ENCODE measurements at places on chromosomes 11 and 22.
A peak's percentile ranks its signal among the peaks of the same experiment; 100 is the strongest.

DNA sequence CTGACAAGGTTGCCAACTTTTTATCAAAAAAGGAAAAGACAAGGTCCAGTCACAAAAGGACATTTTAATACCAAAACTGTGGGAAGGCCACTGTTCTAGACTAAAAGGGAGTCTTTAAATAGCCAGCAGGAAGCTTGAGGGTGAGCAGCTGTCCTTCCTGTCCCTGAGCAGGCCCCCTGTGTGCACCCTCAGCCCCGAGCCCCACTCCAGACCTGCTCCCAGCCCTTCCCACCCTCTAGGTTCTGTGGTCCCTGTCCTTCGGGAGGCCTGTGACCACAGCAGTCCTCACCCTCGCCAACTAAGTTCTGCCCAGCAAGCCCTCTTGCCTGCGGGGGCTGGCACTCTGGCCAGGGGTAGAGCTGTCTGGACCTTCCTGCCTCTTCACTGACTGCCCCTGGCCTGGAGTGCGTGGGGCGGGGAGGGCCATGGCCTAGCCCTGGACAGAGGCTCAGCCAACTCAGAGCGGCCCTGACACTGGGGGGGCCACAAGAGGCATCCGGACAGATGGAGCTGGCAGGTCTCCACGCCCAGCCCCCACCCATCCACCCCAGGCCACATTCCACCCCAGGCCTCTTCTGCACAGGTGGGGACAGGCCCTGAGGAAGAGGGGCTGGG, 1.6 kb upstream of the PLXNB2 start:
- no peak for DNase-seq

GRCh38 chr22:21447694-21448402, 19.3 kb upstream of the TMEM191C start:
- DNase-seq = no peak

DNA sequence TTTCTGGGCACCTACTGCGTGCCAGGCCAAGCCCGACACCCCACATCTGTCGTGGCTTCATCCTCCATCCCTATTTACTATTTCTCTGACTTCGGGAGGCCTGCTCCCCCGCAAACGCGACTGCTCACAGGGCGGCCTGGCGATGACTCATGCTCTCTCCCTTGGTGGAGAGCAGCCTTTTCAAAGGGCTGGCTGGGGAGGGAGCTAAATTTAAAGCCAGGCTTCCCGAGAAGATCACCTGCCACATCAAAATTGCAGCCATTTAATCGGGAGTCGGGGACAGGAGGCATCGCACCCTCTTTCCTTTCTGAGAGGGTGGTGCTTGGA, 24.9 kb upstream of the SHISAL1 start:
- DNase-seq = peak; percentile 70

DNA sequence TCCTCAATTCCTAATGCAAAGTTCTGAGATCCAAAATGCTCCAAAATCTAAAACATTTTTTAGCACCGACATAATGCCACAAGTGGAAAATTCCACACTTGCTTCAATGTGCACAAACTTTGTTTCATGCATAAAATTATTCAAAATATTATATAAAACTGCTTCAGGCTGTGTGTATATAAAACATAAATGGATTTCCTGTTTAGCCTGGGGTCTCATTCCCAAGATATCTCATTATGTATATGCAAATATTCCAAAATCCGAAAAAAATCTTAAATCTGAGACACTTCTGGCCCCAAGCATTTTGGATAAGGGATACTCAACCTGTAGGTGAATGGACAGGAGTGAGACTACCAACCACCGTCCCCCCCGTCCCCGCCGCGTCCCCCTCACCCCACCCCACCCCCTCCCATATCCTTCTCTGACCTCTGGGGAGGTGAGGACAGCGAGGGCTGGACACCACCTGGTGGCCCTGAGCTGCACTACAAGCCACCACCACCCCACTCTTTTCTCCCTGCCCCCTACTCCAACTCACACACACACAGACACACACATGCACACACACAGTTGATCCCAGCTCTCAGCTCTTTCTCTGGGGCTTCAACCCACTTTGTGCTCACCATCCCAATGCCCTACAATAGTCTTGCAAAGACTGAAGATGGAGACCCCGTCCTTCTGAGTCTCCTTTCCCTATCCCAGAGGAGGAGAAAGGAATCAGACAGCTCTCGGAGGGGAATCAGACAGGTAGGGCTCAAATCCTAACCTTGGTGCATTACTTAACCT, 101.0 kb downstream of the PDE2A start:
- DNase-seq = peak; percentile 43

DNA sequence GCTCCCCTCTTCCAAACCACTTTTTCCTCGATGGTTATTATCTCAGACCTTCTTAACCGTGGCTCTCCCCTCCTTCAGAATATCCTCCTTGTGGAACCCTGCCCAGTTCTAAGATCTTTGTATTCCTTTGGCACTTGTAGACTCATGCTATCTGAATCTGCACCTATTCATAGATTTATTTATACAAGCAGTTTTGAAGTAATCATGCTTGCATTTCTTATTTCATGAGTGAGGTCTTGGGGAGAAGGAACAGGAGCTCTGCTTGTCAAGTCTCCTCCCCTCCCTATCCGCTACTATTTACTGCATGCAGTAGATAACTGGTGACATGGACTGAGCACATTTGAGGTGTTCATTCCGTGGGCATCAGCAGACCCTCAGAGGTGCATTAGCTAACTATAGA, 5.4 kb upstream of the MADD start:
- no peak for DNase-seq

GRCh38 chr22:20520093-20520511, 12.7 kb downstream of the MED15 start:
- no peak for DNase-seq

DNA sequence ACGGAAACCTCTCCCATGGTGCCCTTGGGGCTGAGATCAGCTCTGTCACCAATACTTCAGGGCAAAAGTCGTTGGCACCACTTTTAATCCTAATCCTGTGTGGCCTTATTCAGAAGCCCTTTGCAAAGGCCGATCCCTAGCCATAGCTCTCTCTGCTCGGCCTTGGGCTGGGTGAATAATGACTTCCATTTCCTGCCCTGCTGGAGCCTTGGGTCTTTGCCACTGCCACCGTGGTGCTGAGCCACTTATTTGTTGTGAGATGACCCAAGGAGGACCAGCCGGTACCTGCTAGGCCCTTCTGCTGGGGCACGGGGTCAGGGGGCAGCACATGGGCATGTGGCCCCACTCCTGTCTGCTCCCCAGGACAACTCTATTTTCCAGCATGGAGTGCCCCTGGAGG, 188.2 kb downstream of the ST3GAL4 start:
- no peak for DNase-seq

DNA sequence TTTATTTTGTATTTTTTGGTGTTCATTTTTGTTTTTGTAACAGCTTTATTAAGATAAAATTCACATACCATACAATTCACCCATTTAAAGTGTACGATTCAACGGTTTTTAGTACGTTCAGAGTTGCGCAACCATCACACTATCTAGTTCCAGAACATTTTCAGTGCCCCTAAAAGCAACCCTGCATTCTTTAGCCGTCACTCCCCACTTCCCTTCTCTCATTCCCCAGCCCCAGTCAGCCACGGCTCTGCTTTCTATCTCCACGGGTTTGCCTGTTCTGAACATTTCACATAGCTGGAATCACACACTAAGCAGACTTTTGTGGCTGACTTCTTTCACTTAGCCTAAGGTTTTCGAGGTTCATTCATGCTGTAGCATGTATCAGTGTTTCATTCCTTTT, 9.6 kb upstream of the KCNQ1OT1 start:
- no peak for DNase-seq

GRCh38 chr11:83410605-83411565, 124.7 kb upstream of the CCDC90B start:
- no peak for DNase-seq

DNA sequence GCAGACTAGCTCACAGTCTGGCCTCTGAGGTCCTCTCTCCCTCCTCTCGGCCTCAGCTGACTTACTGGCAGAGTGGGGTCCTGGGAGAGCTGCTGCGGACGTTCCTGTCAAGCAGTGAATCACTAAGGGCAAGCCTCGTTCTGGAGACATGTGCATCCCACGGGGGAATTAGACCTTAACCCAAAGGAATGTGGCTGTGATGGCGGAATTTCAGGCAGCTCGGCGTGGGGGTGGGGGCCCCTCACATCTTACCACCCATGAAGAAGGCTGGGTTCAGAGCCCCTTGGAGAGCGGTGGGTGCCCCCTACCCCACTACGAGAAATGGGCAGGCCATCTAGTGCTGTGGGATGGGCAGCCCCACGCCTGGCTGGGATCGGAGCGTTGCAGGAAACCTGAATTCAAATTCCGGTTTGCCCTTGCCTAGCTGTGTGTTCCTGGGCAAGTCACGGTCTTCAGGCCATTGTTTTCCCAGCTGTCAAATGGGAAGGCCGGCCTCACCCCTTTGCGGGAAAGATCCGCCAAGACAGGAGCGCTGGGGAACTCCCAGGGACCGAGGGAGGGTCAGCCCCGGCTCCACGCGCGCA, 554 bp downstream of the LRRC32 start:
- no peak for DNase-seq

- no peak for DNase-seq
Measured at GRCh38 chr22:26718905-26719304, 61.5 kb downstream of the MIAT start.

DNA sequence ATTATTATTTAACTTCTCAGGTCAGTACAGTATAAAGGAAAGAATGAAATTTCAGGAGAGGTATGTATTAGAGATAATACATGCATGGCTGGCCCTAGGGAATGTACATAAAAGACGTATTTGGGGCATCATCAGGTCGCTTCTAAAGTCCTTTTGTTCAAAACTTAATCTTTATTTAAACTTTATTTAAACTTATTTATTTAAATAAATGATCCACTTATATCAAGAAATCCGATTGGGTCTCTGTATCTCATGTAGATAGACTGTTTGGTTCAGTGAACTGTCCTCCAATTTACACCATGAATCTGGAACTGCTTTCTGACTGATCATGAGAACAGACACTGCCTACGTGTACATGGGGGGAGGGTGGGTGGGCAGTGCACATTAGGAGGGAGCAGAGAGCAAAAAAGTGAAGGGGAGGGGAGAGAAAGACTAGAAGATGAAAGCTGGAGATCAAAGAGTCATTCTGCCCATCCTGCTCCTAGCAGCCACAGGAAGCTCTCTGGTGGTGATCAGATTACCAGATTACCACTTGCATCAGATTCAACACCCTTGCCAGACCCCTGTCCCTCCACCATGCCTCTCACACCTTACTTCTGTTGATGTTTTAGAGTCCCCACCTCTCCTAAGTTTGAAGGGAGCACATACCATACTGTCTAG, 92.1 kb upstream of the MTMR2 start:
- no peak for DNase-seq

DNA sequence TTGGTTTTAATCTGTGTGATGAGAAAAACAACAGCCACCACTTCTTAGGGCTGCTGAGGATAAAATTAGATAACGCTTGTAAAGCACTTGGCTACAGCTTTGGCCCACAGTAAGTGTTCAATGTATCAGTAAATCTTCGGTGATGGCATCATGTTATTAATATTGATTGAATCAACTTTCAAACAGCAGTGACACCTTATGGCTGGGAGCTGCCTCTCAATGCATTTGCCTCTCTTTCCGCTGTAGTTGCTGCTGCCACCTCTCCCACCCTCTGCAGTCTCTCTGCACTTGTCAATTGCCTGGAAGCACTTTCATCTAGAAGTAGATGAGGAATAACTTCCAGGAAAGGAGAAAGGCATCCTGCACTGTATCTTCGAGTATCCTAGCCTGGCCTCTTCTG, 491.1 kb downstream of the OPCML start:
- no peak for DNase-seq

- no peak for DNase-seq
Measured at GRCh38 chr11:101456812-101457211, 127.0 kb downstream of the TRPC6 start.

GRCh38 chr11:66739983-66740382, 11.0 kb upstream of the SPTBN2 start:
- DNase-seq = no peak

DNA sequence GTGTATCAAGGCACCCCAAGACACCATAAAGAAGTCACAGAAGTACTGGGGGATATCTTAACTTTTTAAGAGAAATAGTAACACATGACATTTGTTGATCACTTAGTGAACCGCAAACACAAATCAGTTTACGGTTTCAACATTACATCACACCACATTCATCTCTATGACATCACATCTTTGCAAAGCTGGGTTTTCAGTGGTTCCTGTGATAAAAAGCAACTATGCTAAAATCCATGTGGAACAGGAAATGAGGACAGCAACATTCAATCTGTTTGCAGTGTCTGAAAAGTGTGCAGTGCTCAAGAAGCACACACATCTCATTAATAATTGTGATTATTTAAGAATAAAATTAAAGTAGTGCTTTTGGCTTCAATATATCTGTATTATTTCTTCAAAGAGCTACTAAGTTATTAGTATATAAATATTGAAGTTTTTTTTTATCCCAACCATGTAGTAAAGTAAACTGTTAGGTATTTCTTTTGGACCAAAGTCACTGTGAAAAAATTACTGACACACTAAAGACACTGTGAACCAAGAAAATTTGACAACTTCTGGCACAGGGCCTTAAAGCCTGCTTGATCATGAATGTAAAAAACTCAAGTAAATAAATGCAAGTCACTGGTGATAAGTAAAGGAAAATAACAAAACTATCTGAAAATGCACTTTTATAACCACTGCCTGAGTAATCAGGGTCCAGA, 156.0 kb upstream of the SOX6 start:
- DNase-seq = no peak

DNA sequence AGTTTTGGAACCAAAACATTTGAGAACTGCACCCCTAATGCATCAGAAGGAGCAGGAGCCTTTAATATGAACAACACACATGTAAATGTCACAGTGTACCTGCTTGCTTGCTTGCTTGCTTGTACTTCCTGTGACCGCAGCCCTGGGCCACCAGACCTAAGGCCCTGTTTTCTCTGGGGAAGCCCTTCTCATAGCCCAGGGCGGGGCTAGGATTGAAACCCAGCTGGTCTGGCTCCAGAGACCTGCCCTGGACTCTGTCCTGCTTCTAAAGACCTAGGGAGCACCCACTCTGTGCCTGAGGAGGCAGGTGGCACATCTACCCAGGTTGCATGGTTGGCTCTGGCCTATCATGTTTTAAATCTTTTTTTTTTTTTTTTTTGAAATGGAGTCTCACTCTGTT, 7.6 kb upstream of the MCM5 start:
- DNase-seq = no peak

GRCh38 chr22:27370269-27370668, 431.3 kb downstream of the MN1 start:
- no peak for DNase-seq

- no peak for DNase-seq
Measured at GRCh38 chr11:111561306-111561705, 20.8 kb downstream of the LAYN start.

- DNase-seq = no peak
Measured at GRCh38 chr11:65404638-65405339, 17.8 kb upstream of the NEAT1 start.

- DNase-seq = no peak
Measured at GRCh38 chr11:76310832-76311595, 69.9 kb downstream of the THAP12 start.

Measured in NCI-H510A (cell line).